T-cell (primary cell): ENCODE measurements at places on chromosomes 4 and X.

DNA sequence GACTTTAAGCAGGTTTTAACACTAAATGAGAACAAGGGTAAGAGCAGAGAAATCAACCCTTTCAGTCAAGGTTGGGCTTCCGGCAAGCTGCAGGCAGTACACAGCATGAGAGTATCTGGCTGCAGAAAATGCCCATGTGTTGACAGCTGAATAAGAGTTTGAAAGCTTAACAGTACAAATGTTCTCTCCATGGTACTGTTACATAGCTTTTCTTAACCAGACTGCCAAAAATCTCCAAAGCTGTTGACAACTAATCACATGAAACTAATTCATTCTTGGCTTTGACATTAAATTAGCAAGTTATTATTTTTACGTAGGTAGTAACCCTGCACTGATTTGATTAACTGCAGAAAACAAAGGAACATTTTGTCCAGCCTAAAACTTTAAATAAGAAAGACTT lies 153.5 kb downstream of the SLC10A7 start:
- no peak for DNase-seq

DNA sequence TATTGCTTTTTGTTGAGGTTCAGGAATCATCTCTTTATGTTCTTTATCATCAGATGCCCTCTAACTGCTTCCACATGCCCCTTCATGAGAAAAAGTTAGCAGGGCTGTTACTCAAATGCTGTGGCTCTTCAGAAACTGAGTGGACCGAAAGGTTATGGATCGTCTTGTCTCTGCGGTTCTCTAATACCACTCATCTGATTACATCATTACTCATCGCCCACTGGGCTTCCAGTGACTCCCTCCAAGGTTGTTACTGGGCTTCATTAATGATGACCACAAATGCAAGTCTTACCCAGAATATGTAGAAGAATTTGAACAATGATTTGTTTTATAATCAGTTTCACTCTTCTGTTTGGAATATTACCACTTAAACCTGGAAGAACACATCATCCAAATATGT lies 67.7 kb downstream of the RWDD4 start:
- DNase-seq: no peak

- no peak for DNase-seq
These were observed 1559.6 kb upstream of the IGFBP7 start for GRCh38 chr4:58669783-58670182.

GRCh38 chrX:153226344-153227185 lies 47.5 kb downstream of the MAGEA1 start:
- DNase-seq: no peak

- no peak for DNase-seq
These were observed at the start of gene HEPH for GRCh38 chrX:66163849-66164411. HEPH (plus strand) TSS chrX:66164247; CDS start chrX:66170571, 6,324 bp downstream.
